Brain (organoid and tissue), 16 donors: ENCODE measurements at places on chromosomes 7 and 10.
A peak's percentile ranks its signal among the peaks of the same experiment; 100 is the strongest.

- DNase-seq: no peak
Measured at GRCh38 chr7:16065939-16066338, 355.4 kb downstream of the CRPPA start.

GRCh38 chr7:116897661-116898060, 35.3 kb downstream of the CAPZA2 start:
- peak; percentile 11 for DNase-seq

GRCh38 chr10:121942749-121943416, 15.1 kb upstream of the ATE1 start:
- no peak for DNase-seq

DNA sequence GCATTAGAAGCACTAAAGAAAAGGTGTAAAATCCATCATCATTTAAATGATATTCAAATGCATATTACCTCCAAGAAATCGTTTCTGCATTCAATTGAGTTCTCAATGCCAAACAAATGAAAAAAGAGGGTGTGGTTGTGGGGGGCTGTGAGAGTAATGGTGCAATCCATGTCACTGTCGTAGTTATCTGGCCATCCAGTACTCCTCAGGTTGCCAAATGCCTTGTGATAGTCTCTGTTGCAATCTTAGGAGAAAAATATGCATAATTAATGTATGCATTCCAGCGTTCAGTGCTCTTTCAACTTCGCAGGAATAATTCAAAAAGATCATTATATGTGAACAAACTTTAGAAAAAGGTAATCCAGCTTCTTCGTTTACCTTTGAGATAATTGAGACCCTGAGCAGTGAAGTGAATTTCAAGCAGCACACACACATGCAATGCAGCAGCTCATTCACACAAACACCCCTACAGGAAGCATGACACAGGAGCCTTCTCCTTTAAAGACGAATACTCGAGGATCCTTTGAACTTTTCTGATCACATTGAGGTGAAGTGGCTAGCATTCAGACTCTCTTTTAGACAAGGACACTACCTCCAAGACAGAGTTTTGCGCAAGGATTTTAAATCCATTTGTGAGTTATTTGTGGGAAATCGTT, 73.4 kb downstream of the OR13A1 start:
- peak; percentile 20 for DNase-seq

DNA sequence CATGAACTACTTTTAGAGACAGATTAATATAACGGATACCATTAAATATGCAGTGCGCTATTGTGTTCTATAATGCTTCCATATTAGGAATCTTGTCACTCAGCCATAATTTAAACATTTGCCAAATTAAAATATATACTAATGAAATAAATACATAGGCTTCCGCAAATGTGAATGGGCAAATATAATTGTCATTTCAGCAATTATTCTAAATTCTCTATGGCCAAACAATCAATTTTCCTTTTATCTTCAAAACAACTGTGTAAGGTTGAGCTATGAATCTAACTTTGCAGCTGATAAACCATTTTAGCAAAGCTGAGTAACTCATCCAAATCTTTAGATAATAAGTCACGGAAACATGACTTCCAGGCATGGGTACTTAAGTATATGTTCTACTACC, 20.7 kb upstream of the TSPAN13 start:
- no peak for DNase-seq

GRCh38 chr10:17756557-17757217, 4.7 kb downstream of the TMEM236 start:
- no peak for DNase-seq

GRCh38 chr7:57819491-57819981, 369.6 kb downstream of the ZNF716 start:
- no peak for DNase-seq

- DNase-seq: no peak
Measured at GRCh38 chr10:79382491-79382941, 35.2 kb downstream of the PPIF start.

- DNase-seq: no peak
Measured at GRCh38 chr10:124043310-124044142, 49.9 kb downstream of the CHST15 start.

DNA sequence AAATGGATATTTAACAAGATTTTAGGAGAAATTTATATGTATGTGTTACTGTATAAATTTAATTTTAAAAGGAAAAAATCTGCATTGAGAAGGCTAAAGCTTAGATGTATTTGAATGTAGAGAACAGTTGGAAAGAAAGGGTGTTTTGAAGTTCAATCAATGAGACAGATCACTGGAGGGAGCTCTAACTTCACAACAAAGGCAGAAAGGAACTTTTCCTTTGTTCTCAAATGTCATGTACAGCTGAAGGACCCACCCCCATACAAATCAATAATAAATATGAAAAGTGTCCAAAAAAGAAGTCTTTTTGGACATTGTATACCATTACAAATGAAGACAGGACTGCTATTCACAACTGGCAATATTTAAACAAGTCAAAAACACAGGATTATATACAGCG, 403.4 kb downstream of the DNAJB9 start:
- peak; percentile 79 for DNase-seq

DNA sequence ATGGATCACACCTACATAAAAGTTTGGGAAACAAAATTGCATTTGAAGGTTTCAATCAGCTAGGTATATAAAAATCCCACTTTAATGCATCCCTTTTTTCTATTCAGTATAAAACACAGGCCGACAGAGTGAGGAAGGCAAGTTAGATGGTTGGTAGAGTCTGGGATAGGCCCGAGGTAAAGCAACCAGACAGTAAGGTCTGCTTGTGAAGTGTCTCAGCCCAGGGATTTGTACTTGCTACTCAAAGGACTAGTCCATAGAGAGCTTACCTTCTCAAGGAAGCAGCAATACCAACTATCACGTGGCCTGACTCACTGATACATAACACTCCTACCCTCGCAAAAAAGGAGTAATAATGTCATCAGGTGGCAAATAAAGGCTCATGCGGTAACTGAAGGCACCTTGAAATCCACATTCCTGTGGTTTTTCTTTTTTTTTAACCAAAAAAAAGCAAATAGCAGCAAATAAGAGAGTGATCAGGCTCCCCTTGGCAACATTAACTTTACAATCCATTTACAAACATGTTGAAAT, 56.2 kb upstream of the ATP6V0A4 start:
- DNase-seq: no peak

DNA sequence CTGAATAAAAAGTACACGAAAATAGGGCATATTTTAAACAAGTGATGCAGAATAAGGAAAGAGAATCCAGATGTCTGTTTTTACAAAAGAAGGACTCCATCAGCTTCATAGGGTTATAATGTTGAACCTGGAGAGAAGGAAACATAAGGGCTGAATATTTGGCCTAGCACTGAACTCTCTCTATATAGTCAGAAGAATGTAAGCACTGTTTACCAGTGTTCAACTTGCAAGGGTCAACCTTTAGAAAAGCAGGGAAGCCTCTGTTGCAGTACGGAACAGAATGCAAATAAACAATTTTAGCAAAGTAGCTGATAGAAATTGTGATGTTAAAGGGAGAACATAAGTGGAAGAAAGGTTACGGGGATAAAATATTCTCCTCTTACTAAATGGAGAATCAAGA, 16.2 kb downstream of the CDK6 start:
- no peak for DNase-seq

- peak; percentile 39 for DNase-seq
Measured at GRCh38 chr7:132464740-132465139, 111.5 kb downstream of the PLXNA4 start.
